Memory B cell (primary cell): ENCODE measurements at places on chromosomes 2 and 18.

GRCh38 chr2:133605011-133605765 lies 36.9 kb upstream of the NCKAP5 start:
- no peak overlapping the region for H3K4me3 ChIP-seq
- no peak overlapping the region for H3K27ac ChIP-seq
- DNase-seq, result no peak

DNA sequence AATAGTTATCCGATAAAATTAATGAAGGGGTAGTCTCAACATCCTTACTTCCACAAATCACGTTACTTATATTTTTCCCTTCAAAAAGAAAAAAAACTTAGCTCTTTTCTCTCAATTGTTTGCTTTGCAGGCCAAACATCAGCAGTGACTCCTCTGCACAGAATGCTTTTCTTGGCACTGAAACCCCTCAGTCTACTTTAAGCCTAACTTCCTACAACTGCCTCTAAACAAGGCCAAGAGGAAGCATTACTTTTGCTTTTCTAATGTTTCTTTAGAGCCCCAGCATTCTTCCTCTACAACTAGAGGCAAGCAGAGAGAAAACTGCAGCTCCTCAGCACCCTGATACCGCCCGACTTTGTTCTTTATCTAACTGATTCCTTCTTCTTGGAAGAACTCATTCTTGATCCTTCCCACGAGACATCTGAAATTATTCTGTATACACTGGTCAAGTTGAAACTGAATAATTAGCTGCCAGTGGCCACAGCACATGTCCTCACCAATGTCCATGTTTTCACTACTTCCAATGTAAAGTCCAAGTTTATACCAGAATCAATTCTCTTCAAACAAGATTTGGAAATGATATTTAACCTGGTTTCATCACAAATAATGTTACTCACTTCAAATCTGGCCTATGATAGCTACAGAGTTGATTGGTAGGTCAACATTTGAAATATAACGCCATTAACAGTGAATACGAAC lies 55.3 kb downstream of the DTNB start:
- peaks cover 14% of the 10 kb centered on the region for H3K36me3 ChIP-seq
- H3K4me3 ChIP-seq, result no peak overlapping the region
- DNase-seq, result no peak
- H3K27me3 ChIP-seq, result no peaks in the 10 kb centered on the region

- no peaks in the 10 kb centered on the region for H3K27me3 ChIP-seq
- no peak for DNase-seq
- no peak overlapping the region for H3K27ac ChIP-seq
- no peaks in the 10 kb centered on the region for H3K4me1 ChIP-seq
Observed at GRCh38 chr2:6080932-6081753, 389.0 kb downstream of the SOX11 start.

DNA sequence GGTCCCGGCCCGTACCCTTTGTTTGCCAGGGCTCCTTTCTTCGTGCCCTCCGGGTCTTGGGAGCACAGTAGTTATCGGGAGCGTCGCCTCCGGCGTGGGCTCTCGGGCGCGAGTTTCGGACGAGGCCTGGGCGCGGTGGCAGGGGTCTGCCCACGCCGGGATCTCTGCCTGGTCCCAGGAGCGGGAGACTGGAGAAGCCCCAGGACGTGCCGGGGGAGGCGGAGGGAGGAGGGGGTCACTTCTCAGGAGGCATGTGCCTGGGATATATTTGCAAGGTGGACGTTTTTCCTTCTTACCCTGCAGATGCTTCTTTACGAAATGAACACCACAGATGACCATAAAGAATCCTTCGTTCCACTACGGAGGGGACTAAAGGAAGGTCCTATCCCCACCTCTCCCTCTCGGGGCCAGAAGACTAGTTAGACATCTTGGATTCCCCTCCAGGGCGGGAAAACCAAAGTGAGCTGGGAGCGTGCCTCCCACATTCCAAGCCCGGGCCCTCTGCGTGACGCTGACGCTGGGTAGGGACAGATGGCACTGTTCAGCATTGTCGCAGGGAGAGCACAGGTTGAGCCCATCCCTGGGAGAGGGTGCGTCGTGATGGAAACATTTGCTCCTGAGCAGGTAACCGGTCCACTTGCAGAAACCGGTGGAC lies 483 bp upstream of the FHL2 start:
- H3K4me3 ChIP-seq, result no peak overlapping the region
- no peak for DNase-seq
- peaks cover 22% of the 10 kb centered on the region for H3K27me3 ChIP-seq
- H3K27ac ChIP-seq, result no peak overlapping the region
- H3K36me3 ChIP-seq, result peaks cover 2% of the 10 kb centered on the region

GRCh38 chr2:203669820-203670219 lies 36.6 kb upstream of the CD28 start:
- peaks cover 8% of the 10 kb centered on the region for H3K27me3 ChIP-seq
- H3K4me1 ChIP-seq, result no peaks in the 10 kb centered on the region
- H3K27ac ChIP-seq, result no peak overlapping the region
- DNase-seq, result no peak
- no peak overlapping the region for H3K4me3 ChIP-seq

GRCh38 chr18:42052122-42052708 lies 97.2 kb downstream of the PIK3C3 start:
- no peak overlapping the region for H3K27ac ChIP-seq
- H3K4me3 ChIP-seq, result no peak overlapping the region
- no peaks in the 10 kb centered on the region for H3K27me3 ChIP-seq
- H3K36me3 ChIP-seq, result peaks cover 11% of the 10 kb centered on the region
- peaks cover 3% of the 10 kb centered on the region for H3K4me1 ChIP-seq

- H3K4me1 ChIP-seq, result peaks cover 17% of the 10 kb centered on the region
- no peak overlapping the region for H3K27ac ChIP-seq
- H3K36me3 ChIP-seq, result peaks cover 21% of the 10 kb centered on the region
- DNase-seq, result no peak
- no peaks in the 10 kb centered on the region for H3K27me3 ChIP-seq
Observed at GRCh38 chr2:44388877-44389276, 27.1 kb downstream of the CAMKMT start.

DNA sequence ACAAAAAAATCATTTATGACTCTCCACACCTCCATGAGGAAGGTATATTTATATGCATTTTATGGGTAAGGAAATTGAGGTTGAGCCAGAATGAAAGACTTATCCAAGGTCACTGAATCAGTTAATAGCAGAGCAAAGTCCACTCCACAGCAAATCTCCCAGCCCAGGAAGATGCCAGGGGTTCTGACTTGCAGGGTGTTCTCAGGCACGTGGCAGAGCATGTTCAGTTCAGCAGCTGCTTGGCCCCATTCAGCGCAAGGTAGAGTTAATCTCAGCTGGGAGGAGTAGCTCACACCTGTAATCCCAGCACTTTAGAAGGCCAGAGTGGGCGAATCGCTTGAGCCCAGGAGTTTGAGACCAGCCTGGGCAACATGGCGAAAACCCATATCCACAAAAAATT lies 17.8 kb upstream of the DGKD start:
- no peak overlapping the region for H3K27ac ChIP-seq
- no peaks in the 10 kb centered on the region for H3K27me3 ChIP-seq
- no peak for DNase-seq

DNA sequence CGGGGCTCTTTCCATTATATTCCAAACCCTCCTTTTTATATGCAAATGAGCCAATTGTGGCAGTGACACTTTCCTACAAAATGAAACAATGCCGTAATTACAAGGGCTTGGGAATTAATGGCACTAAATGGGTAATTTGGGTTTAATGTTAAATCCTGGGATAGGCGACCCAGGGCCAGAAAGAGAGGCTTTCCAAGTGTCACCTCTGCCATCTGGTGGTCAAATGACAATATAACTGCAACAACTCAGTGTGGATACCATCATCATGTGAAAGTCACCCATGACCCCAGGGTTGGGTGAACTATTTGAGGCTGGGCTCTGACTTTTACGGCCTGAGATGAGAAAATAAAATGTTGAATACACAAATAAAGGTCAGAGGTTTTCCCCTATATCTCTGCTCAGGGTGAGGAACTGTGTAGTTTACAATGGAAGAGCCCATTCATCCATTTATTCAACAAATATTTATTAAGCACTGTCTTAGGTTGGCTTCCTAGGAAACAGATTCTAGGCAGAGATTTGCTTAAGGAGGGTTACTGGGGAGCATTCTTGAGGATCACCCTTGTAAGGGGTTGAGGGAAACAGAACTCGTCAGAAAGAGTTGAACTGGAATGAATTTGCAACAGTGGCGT lies 13.6 kb upstream of the THADA start:
- H3K4me3 ChIP-seq, result no peak overlapping the region
- H3K27me3 ChIP-seq, result peaks cover 5% of the 10 kb centered on the region
- H3K4me1 ChIP-seq, result peaks cover 6% of the 10 kb centered on the region
- H3K27ac ChIP-seq, result no peak overlapping the region
- H3K36me3 ChIP-seq, result no peaks in the 10 kb centered on the region
- peak; percentile 26 for DNase-seq

- peaks cover 2% of the 10 kb centered on the region for H3K27me3 ChIP-seq
- H3K27ac ChIP-seq, result no peak overlapping the region
- peaks cover under 1% of the 10 kb centered on the region for H3K4me1 ChIP-seq
Observed at GRCh38 chr2:215548714-215549113, 112.8 kb upstream of the FN1 start.

DNA sequence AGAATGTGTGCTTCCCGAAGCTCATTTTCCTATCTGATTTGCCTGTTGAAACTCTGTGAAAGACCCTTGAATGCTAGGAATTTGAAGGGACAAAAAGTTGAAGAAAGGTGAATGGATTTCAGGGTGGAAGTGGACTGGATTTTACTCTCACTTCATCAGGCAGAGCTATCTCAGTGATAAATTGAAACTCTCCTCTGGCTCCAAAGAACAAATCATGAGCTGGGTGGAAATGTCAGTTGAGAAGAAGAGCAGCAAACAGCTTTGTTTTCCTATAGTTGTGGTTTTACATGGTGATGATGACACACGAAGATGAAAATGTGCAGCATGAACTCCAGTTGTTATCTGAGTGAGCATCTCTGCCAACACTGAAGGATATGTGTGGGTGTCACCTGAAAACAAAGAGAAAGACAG lies 34.4 kb downstream of the CD28 start:
- H3K27me3 ChIP-seq, result peaks cover 9% of the 10 kb centered on the region
- no peak overlapping the region for H3K27ac ChIP-seq
- DNase-seq, result no peak
- no peaks in the 10 kb centered on the region for H3K4me1 ChIP-seq

GRCh38 chr2:218880102-218880858 lies at the start of gene WNT10A:
Gene WNT10A (plus strand): TSS chr2:218880852. CDS start chr2:218880996, 144 bp downstream.
- H3K4me3 ChIP-seq, result peak within 1 kb of the TSS; percentile 93
- H3K36me3 ChIP-seq, result no peaks in the 10 kb centered on the region
- DNase-seq, result peak; percentile 88
- peak within 1 kb of the TSS; percentile 97 for H3K27ac ChIP-seq

DNA sequence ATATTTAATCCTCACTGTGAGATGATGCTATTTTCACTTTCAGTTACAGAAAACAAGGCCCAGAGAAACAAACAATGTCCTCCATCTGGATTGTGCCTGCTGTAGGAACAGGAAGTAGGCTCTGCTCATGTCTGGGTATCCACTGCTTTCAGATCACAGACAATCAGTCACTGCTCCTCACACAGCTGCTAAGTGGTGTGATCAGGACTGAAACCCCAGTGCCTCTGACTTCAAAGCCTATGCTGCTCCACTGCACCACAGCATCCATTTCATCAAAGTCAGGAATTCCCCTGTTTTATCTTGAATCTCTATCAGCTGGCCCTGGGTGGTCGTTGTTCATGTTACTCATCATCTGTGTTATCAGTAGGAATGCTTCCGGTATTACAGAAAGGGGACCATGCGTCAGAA lies 303.8 kb upstream of the TRIB2 start:
- peaks cover 3% of the 10 kb centered on the region for H3K36me3 ChIP-seq
- H3K4me1 ChIP-seq, result peaks cover 19% of the 10 kb centered on the region
- no peak for DNase-seq
- no peak overlapping the region for H3K4me3 ChIP-seq
- H3K27ac ChIP-seq, result no peak overlapping the region

DNA sequence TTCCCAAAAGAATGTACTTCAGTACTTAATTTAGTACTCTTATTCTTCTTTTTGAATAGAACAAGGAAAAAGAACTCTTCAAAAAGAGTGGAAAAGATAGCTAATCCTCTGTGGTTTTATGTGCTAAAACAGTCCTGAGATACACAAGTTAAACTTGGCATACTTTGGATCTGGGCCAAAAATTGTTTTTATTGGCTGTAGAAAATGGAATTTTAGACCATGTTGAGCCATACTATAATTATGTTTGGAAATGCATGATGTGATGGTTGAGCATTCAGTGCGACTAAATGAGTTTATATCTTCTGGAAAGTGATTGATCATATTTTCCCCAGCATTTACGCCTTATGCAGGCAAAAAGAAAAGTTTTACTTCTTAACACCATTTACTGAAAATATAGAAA lies 18.0 kb upstream of the PDE1A start:
- no peak for DNase-seq
- H3K36me3 ChIP-seq, result no peaks in the 10 kb centered on the region
- peaks cover 3% of the 10 kb centered on the region for H3K27me3 ChIP-seq
- H3K4me3 ChIP-seq, result no peak overlapping the region
- H3K27ac ChIP-seq, result no peak overlapping the region

DNA sequence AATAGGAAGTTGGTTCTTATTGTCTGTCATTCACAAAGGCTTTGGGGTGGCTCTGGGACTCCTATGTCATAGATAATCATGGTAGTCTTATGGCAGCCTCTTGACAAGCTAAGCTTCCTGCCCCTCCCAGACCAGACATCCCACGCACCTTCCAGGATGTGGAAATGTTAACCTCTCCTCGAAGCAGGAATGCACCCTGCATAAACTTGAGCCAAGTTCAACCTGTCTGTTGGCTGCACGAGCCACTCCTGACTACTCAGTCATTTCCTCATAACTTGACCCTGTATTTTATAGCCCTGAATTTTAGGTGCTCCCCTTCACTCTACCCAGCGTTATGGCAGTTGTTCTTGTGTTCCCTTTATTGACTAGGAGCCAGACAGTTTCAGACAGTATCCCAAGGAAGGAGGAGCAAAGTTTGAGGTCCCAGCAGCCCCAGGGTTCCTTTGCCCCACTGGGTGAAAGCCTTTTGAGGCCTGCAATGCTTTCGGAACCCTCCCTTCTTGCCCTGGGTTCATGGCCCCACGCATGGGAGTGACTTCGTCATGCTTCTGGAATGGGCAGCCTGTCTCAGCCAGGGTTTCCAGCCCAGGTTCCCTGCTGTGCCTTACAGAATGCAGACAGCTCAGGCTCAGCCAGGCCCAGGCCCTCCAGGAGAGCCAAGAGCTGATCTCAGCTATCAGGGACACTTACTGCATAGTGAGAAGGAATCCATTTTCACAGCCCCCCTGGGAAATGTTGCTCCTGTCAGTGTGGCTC lies 15.6 kb upstream of the INO80C start:
- no peak overlapping the region for H3K27ac ChIP-seq
- H3K36me3 ChIP-seq, result no peaks in the 10 kb centered on the region

- H3K4me1 ChIP-seq, result no peaks in the 10 kb centered on the region
- H3K27me3 ChIP-seq, result peaks cover 1% of the 10 kb centered on the region
- H3K36me3 ChIP-seq, result peaks cover 2% of the 10 kb centered on the region
- H3K27ac ChIP-seq, result no peak overlapping the region
- no peak for DNase-seq
Observed at GRCh38 chr18:12162786-12163185, 69.1 kb downstream of the ANKRD62 start.

- H3K27ac ChIP-seq, result no peak overlapping the region
- no peaks in the 10 kb centered on the region for H3K36me3 ChIP-seq
- H3K27me3 ChIP-seq, result peaks cover 2% of the 10 kb centered on the region
- DNase-seq, result no peak
Observed at GRCh38 chr2:160694221-160694620, 200.6 kb upstream of the RBMS1 start.

GRCh38 chr2:224359569-224359968 lies 42.3 kb downstream of the FAM124B start:
- H3K36me3 ChIP-seq, result no peaks in the 10 kb centered on the region
- H3K4me1 ChIP-seq, result no peaks in the 10 kb centered on the region
- no peak overlapping the region for H3K27ac ChIP-seq
- no peak for DNase-seq
- no peak overlapping the region for H3K4me3 ChIP-seq
